ENCODE measurements at places on chromosomes 7 and 10.

DNA sequence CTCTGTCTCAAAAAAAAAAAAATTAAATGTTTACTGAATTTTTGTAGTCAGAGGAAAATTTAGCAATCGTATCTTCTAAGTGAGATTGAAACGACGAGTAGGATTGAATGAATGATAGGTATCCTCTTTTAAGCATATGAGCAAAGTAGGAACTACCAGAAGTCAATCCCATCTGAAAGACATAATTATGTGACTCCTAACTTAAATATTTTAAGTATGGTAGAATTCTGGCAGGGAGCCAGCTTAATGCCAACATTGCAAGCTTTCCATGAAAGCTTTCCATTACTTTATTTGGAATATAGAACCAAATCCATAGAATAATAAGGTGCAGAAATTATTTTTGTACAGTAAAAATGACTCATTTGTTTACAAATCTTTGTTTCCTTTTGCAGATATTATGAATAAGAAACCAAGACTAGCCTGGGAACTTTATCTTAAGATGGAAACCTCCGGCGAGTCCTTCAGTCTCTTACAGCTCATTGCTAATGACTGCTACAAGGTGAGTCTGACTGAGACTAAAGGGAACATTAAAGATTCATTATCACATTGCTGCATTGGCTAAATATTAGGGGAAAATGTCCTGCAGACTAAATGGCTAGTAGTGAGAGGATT lies 50.2 kb upstream of the UBN2 start:
- no peak for DNase-seq

GRCh38 chr10:89981891-89982290 lies 280.5 kb downstream of the KIF20B start:
- DNase-seq, result no peak

DNA sequence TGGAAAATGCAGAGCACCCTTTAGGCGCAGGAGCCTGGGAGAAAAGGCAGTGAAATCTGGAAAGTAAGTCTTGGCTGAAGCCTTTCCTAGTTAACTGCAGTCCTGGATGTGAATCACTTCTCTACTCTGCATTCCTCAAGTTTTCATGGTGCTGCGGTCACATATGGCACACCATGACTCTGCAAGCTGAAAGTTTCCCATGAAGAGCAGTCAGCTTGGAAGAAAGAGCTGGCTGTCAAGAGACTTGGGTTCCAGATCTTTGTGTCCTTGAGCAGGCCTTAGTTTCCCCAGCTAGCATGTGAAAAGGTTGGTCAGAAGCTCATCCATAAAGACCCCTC lies 548.3 kb downstream of the SORCS3 start:
- DNase-seq, result no peak

GRCh38 chr7:80596933-80597517 lies 41.4 kb upstream of the CD36 start:
- no peak for DNase-seq

GRCh38 chr7:78770422-78771410 lies 682.8 kb downstream of the MAGI2 start:
- DNase-seq, result no peak

GRCh38 chr7:12706900-12707536 lies 19.6 kb downstream of the ARL4A start:
- no peak for DNase-seq

DNA sequence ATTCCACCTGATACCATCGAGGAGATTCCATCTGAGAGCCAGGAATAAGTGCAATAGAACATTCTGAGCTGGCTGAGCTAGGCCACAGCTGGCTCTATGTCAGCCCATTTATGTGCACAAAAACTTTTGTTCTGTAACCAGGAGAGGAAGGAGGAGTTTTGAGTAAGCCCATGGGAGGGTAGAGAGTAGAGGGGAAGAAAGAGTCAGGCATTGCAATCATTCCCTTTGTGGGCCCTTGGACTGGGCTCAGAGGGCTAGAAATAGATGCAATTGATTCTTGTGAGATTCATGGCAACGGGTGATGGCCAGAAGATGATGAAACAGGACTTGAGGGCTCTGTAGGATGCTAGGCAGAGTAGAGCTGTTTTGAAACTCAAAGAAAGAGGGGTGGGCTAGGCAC lies 104.6 kb upstream of the KIF5B start:
- no peak for DNase-seq

DNA sequence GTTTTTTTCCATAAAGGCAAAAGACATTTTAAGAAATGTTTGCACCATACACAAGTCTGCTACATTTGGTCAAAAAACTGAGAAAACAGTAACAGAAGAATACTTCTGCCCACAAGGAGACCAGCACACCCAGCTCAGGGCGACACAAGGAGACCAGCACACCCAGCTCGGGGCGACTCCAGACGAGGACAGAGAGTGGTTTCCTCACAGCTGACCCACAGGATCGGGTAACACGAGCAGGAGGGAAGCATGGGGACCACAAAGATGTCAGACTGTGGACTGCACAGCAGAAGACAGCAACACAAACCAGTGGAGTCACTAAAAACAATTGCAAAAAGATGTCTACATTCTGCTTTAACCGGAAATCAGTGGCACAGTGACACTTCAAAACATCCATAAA lies 237.6 kb downstream of the DIP2C start:
- no peak for DNase-seq

- no peak for DNase-seq
Observed at GRCh38 chr7:145293754-145294153, 457.9 kb upstream of the TPK1 start.

DNA sequence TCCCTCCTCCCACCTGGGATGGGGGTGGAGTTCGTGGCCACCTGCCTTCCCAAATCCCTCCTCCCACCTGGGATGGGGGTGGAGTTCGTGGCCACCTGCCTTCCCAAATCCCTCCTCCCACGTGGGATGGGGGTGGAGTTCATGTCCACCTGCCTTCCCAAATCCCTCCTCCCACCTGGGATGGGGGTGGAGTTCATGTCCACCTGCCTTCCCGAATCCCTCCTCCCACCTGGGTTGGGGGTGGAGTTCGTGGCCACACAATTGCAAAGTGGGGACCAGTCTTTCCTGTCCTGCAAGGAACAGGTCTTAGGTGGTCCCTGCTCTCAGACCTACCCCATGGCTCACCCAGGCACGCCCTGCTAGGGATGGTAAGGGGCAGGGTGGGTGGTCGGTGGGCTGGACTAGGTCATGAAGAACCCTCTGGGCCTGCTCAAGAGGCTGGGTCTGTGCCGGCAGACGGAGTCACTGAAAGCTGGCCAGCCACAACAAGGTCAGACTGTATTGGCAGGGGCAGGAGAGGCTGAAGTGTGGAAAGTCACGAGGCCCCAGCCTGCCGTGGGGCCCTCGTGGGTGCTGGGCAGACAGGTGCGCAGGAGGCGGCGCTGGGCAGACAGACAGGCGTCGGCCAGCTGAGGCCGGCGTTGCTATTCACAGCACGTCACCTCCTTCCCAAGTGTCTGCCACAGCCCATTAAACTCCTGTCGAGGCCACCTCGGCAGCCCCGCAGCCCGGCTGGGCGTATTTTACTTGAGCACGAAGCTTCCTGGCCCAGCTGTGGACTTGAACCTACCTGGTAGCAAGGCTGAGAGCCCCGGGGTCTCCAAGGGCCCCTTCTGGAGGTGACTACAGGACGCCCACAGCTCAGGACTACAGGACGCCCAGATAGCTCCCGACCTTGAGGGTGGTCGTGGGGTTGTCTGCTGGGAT lies 4.1 kb downstream of the KNDC1 start:
- no peak for DNase-seq

DNA sequence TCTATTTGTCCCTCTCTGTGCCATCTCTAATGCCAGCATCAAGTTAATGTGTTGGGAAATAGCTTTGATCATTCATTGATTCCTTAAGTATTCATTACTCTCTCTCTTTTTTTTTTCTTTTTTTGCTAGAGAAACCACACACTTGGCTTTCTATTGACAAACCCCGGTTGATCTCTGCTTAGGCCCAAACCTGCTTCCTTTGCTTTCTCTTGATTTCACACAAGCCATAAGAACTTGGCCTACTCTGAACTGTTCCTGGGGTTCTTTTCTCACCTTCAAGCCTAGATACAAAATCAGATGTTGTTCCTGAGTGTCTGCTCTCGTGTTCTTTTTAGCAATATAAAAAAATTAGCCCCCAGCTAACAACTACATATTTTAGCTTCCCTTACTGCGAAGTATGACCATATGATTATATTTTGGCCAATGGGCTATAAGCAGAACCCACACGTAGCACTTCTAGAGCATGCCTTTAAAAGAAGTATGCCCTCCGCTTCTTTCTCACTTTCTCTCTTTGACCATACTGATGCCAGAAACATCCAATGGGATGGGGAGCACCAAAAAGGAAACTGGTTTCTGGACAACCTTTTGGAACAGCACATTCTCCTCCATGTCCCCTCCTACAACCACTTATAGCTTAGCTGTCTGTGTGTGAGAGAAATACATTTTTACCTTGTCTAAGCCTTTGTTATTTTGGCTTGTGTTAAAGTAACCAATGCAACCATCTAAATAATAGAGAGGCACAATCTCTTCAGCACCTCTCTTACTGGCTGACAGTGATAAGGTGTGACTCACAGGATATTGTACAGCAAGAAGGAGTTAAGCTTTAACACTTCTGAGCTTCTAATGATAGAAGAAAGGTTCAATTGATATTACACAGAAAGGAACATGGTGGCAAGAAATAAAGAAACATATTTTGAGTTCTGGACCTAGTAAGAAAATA lies 96.6 kb upstream of the LRRN3 start:
- no peak for DNase-seq

DNA sequence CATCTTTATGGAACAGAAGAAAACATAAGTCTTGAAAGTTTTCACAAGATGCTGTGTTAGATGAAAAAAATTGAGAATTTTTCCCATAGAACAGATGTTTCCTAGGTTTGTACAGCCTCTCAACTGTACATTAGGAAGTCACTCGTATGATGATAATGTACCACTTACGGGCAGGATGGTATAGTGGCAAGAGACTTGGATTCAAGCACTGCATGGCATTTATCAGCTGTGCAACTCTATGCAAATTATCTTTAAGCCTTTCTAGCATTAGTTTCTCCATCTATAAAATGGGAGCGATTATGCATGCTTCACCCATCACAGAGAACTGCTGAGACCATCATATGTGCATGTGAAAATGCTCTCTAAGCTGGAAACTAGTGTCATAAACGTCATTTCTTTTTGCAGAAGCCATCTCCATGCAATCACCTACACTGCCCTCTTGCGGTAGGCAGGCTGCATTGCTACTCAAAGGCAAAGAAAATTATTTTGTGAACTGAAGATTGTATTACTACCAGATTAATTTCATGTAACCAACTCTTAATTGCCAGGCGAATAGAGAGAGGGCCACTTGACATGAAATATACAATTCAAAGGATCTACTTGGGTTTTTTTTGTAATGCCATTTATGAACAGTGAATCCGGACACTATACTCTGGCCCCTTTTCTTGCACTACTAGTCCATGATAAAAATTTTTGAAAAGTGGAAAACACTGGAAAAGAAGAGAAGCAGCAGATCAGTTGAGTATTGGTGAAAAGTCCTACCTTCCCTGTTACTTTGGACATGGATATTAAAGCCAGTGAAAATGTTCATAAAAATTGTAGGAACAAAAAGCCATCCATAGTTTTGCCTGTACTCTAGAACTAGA lies 102.3 kb downstream of the JAZF1 start:
- no peak for DNase-seq
